ENCODE measurements at places on chromosomes 13 and 19.

GRCh38 chr13:51905787-51906186 lies 44.0 kb downstream of the CCDC70 start:
- no peak for DNase-seq

- peak; percentile 47 for DNase-seq
Observed at GRCh38 chr13:48542581-48543341, 9.9 kb upstream of the RCBTB2 start.

DNA sequence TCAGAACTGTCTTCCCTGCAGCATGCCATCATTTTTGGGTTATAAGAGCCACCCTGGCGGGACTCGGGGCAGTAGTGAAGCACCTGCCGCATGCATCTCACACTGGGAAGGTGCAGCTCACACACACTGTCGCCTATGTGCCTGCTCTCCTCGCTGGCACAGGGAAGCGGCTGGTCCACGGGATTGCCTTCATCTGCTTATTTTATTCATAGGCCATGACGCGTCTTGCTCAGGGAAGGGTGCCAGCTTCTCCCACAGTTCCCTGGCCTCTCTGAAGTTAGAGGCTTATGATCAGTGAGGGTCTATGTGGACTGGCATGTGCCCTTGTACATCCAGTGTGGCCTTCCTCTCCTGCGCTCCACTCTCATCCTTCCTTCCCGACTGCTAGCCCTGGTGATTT lies 150.0 kb downstream of the KLF12 start:
- DNase-seq: no peak

- DNase-seq: peak; percentile 53
Observed at GRCh38 chr19:32287811-32288227, 57.6 kb upstream of the ZNF507 start.

- DNase-seq: no peak
Observed at GRCh38 chr19:47485210-47485609, 1.2 kb upstream of the KPTN start.

- no peak for DNase-seq
Observed at GRCh38 chr13:107076801-107077200, 508.9 kb upstream of the ARGLU1 start.

- DNase-seq: no peak
Observed at GRCh38 chr13:19158006-19158405, 23.6 kb downstream of the TUBA3C start.

GRCh38 chr13:32549788-32550187 lies 11.2 kb upstream of the N4BP2L2 start:
- DNase-seq: no peak

GRCh38 chr13:92849381-92849780 lies 377.2 kb upstream of the GPC6 start:
- no peak for DNase-seq

GRCh38 chr19:46351241-46352041 lies 4.6 kb downstream of the PPP5C start:
- DNase-seq: no peak

GRCh38 chr19:18756896-18757295 lies 34.2 kb downstream of the COMP start:
- DNase-seq: no peak

GRCh38 chr19:11291991-11292390 lies 4.0 kb upstream of the TSPAN16 start:
- no peak for DNase-seq

GRCh38 chr19:51824281-51825005 lies 29.5 kb downstream of the FPR3 start:
- DNase-seq: peak; percentile 8

- DNase-seq: peak; percentile 77
Observed at GRCh38 chr13:39144941-39145533, 106.8 kb downstream of the NHLRC3 start.

DNA sequence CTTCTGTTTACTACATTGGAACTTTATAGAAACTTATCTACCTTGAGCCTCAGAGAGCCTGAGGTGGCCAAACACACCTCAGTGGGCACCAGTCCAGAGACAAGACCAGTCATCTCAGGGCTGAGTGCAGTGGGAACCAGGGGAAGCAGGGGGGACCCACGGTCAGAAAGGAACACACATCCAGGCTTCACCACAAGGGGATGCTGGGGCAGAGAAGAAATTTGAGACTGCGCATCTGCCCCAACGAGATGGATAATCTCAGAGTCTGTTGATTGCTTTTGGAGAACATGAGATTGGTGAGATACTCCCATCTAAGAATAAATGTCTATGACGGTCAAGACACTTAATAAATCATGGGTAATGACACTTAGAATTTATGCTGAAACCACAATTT lies 98.7 kb downstream of the DOCK9 start:
- DNase-seq: no peak

DNA sequence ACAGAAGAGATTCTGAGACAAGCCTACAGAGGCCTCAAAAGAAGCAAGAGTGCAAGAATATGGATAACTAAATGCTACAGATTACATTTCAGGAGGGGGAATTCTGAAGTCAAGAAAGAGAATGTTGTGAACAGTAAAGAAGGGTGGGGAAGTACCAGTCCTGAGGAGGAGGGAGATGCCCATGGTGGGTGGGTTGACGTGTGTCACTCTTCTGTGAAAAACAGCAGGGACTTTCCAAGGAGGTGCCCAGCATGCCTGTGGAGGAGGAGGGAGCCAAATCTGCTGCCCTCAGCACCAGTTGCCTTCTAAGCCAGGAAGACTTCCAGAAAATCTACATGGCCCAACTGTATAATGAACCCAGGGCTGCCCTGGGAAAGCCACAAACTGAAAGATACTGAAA lies 87.7 kb downstream of the SGCG start:
- no peak for DNase-seq

DNA sequence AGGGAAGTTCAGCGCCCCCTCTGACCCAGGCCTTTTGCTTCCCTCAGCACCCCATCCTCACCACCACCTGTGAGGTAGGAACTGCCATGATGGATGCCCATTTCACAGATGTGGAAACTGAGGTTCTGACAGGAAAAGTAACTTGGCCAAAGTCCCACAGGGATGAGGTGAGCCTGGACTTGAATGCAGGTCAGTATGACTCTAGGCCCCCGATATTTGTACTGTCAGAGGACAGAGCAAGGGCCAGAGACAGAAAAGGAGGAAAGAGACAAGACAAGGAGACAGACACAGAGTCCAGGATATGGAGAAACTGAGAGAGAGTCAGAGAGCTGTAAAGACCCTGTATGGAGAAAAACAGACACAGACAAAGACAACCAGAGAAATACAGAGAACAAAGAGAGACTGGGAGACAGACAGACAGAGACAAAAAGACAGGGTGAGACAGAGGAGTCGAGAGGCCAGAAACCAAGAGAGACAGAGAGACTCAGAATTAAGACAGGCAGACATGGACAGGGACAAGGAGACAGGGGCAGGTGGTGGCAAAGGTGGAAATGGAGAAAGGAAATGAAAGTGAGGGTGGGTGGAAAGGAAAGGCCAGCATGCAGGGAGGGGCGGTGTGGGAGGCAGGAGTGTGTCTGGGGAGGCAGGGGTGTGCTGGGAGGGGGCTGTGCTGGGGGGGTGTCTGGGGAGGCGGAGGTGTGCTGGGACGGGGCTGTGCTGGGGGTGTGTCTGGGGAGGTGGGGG lies 5.0 kb downstream of the ERFL start:
- DNase-seq: no peak

DNA sequence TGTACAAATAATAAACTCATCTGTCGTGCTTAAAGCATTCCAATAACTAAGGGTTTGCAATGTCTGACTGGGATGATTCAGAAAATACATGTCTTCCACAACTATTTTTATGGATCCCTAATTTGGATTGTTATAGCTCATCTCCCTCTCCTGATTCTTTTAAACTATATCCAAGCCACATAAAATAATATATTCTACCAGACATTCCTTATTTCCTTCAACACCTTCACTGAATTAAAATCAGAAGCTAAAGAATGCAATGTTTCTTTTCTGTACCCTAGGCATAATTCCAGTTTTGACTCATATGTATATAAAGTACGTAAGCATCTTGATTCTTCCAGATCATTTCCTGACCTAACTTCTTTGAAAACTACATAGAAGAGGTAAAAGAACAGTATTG lies 420.4 kb downstream of the EFNB2 start:
- no peak for DNase-seq

- DNase-seq: no peak
Observed at GRCh38 chr19:6414793-6415590, 9.6 kb downstream of the KHSRP start.

DNA sequence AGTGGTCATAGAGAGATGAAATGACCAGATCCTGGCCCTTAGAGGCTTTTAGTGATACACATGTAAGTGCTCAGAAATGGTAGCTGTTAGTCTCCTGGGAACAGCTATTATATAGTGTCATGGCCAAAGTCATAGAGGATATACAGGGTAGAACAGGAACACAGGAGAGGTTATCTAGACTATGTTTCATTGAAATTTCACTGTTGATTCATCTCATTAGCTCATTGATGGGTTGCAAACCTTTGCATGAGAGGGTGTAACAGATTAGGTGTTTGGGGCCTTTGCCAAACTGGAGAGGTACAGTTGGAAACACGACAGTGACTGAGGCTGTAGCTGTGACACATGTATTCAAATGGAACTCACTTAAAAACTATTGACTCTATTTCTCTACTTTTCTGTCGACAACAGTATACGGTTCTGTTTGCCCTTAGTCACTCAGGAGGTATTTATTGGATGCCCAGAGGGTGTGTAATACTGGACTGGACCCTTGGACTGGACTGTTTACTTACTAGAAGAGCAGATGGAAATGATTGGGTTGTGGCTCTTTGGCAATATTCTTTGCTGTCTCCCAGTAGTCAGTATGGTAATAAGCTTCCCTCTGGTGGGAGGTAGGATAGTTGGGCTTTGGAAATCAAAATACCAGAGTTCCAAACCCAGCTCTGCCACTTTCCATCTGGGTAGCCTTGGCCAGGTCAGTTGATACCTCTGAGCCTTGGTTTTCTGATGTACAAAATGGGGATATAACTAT lies 29.8 kb downstream of the ARHGAP35 start:
- DNase-seq: no peak

DNA sequence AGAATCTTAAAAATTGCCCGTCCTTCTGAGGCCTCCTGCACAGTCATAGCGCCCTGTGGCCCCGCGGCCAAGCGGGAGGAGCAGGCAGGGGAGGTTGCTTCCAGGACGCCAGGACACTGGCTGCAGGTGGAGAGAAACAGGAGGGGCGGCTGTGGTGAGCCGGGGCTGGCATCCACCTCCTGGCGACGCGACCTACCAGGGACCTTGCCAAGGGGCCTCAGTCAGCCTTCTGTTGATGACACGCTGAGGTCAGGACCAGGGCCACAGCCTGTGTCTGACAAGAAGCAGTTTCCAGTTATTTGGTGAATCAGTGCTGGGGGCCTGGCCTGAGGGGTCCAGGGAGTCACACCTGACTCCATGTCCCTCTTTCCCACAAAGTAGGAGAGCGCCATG lies 13.3 kb upstream of the MKNK2 start:
- DNase-seq: no peak

DNA sequence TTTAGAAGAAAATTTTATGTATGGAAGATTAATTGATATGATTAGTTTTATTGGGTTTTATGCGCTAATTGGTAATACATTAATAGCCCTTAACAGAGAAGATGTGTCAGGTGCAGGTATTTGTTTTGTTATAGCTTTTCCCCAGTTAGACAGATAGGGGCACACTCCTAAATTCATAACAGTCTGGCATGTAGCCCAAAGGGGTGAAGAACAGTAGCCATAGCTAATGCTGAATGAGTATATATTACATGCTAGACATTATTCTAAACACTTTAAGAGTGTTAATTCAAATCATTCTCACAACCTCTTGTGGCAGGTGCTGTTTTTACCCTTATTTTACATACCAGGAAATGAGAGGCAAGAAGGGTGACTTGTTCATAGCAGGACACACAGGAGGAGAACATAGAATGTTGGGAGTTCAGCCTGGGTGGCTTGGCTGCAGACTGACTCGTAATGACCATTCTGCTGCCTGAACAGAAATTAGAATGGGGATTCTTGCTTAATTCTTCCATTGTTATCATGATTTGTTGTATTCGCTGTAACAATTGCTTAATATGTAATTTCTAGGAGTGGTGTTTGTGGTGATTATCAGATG lies 20.1 kb downstream of the PCCA start:
- no peak for DNase-seq

DNA sequence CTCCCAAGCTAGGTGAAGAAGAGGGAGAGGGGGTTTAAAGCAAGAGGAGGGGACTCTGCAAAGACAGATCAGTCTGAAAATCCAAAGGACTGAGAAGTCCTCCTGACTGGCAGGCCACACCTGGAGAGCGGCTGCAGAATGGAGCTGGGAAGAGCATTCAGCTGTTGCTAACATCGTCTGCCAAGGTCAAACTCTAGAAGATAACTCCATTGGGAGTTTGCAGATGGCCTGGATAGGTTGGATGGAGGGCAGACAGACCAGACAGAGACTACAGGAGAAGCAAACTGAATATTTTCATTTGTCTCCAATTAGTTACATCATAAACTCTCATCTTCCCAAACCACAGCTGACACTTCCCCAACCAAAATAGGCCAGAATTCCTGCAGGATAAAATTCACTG lies 19.9 kb upstream of the SHISA2 start:
- no peak for DNase-seq

- DNase-seq: no peak
Observed at GRCh38 chr13:74907788-74908187, 574.2 kb downstream of the TBC1D4 start.

DNA sequence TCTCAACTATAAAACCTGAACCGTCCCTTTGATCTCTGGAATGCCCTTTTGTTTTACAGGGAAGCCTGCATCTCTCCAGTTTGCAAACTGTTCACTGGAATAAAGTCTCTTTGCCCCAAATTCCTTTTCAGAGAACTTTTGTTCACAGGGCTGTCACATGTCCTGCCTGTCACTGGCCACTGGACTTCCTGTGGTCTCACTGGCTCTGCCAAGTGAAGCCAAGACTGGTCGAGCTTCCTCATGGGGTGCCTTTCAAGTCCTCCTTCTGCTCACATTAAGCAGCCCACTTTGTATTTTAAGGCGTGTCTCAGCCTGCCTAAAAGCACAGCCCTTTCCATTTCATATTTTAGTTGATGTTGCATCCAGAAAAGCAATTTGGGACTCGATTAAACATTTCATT lies 215.7 kb downstream of the KATNAL1 start:
- peak; percentile 17 for DNase-seq

GRCh38 chr13:107332188-107332587 lies 764.3 kb upstream of the ARGLU1 start:
- DNase-seq: no peak

GRCh38 chr13:49877629-49878218 lies 58.4 kb downstream of the SPRYD7 start:
- no peak for DNase-seq

DNA sequence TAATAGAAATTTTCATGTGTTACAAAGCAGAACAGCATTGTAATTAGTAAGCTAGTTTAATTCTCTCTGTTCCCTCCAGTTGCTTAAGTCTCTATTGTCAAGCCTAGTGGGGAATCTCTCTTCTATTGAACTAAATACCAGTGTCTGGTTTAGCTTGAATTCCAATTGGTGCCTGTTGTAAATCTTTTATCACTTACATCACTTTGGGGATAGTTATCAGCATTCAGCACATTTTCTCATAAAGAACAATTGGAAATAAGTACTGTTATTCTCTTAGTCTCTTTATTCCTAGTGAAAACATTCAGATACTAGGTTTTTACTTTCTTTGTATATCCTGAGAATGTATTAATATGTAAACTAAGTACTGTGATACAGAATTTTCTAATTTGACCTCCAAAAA lies 25.2 kb downstream of the IPO5 start:
- no peak for DNase-seq

Measured in midbrain (tissue), 1 donor.